ENCODE measurements at places on chromosomes 6 and 20.

- DNase-seq = no peak
These were observed 83.7 kb downstream of the CHMP4B start for GRCh38 chr20:33894798-33895197.

DNA sequence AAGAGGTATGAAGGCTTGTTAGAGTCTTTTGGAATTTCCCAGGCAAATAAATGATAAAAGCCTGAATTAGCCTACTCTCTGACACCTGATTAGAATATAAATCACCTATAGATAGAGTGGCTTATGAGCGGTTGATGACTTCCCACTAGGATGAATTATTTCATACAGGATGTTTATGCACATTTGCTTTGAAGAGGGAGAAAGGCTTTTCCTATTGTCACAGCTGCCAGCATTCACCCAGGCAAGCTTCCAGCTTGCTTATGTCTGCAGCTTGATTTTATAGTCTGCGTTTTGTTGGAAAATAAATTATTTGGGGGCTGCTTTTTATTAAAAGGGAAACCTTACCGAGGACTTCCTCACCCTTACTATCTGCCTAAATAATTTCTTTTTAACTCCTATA lies 51.3 kb upstream of the EIF2S2 start:
- DNase-seq = no peak

DNA sequence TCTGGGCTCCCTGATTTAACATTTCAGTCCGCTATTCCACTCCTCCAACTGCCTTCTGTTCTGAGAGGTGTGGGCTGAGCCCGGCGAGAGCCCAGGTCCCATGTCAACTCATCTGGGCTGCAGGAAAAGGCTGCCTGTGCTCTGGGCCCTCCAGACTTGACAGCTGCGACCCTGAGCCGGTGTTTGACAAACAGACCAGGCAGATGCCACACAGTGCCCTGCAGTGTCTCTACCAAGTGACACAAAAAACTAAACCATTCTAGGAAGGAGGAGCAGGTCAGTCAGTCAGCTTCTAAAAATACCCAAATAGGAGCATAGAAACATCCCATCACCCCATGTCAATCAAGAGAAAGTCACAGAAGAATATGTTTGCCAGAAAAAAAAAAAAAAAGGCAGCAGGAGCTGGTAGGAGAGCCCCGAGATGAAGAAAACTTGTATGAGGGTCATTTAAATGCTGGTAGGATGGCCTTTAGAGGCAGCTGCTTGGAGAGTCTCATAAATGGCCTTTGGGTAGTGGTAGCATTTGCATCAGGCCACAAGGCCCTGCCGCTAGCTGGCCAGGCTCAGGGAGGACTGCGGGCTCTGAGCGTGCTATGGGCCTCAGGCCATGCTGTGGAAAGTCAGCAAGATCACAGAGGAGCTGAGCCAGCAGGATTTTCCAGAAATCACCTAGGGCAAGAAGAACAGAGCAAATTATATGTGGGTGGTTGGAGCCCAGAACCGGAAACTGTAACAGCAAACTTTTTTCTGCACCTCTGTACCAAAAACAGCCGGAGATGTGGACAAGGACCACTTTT lies 36.6 kb upstream of the GFOD1 start:
- no peak for DNase-seq

- DNase-seq = no peak
These were observed 118.7 kb downstream of the NFATC2 start for GRCh38 chr20:51423810-51424209.

DNA sequence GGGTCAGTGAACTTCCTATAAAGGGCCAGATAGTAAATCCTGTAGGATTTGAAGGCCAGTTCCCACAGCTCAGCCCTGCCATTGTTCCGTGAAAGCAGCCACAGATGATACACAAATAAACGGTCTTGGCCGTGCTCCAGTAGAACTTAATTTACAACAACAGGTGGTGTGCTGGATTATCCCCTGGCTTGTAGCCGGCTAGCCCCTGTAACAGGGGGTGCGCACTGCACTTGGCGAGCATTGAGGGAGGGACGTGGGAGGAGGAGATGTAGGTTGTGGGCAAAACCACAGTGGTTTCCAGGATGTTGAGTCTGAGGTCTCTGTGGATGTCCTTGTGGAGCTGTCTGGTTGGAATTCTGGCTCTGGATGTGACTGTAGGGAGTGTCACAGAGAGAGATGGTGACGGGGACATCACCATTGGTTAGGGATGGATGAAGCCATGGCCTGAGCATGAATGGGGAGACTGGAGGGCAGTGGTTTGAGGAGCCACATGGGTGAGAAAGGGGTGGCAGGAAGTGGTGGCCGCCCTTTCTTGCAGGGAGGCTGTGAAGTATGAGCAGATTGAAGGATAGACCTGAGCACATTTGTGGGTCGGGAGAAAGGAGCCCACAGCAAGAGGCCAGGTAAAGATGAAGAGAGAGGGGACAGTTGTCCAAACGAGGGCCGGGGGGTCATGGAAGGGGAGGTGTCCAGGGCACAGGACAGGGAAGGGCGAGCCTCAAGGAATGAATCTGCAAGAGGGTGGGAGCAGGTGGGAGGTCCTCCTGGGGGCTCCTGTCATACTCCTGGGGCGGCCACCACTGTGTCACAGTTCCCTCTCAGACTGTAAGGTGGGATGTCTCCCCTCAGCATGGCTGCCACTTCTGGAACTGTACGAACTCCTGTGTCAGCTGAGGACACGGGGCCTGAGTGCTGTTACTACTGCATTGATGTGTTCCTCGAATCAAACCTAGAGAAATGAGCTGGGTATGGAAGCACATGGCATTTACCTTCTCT lies 53.6 kb downstream of the CDH26 start:
- no peak for DNase-seq

DNA sequence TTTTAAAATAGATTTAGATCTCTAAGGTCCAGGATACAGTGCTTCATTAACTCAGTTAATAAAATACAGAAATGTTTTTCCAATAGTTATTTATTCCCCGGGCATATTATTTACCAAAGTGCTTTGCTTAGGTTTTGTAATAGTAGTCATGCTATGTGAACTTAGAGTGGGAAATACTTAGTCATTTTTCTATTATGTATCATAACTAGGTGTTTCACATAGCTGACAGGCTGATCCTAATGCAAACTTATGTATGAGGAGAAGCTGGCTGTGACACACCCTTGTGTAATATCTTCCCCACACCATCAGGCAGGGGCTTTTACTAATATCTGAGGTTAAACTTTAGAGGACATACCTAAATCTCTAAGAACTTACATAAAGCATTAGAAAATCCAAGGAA lies 277.7 kb upstream of the RIMS1 start:
- DNase-seq = no peak

- DNase-seq = no peak
These were observed 87.5 kb downstream of the HDGFL1 start for GRCh38 chr6:22656706-22657351.

GRCh38 chr6:137097526-137097925 lies 52.8 kb upstream of the IL20RA start:
- DNase-seq = no peak

- no peak for DNase-seq
These were observed 13.5 kb upstream of the PNRC1 start for GRCh38 chr6:89066940-89067646.

GRCh38 chr20:8798505-8798904 lies 270.4 kb upstream of the PLCB4 start:
- DNase-seq = no peak

- DNase-seq = no peak
These were observed 157.9 kb upstream of the MARCKS start for GRCh38 chr6:113699239-113699638.

DNA sequence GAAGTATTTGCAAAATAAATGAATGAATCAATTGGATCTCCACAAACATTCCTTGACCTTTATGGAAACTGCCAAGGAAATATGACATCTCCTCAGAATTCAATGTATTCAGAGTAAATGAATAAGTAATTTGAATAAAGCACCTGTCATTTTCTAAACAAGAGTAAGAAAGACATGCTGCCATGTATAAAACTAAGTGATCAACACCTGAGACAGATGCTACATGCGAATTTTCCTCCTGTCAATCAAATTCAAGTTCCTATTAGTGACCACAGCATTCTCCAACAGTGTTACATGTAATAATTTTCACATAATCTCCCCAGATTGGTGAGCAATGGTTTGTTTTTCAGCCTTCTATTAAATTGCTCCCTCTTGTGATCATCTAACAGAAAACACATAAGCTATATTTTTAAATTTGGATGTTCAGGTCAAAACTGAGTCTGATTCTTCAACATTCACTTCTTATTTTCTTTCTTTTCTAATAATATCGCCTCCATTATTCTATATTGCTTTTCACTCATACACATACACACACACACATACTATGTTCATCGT lies 163.2 kb upstream of the RNF217 start:
- DNase-seq = no peak

GRCh38 chr6:42889815-42890214 lies 10.4 kb downstream of the RPL7L1 start:
- DNase-seq = no peak

DNA sequence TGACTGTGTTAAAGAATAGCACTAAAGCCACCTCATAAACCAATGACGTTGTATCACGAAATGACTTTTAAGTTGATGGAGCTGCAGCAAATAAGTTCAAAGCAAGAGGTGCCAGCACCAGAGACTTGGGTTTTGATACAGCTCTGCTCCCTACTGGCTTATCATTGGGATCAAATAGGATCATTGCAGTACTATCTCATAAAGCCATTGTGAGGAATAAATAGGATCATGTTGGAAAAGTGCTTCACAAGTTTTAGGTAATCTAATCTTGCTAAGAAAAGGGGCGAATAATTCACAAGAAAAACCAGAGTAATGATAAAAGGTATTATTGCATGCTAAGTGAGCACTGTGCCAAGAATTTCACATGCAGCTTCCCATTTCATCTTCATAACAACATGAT lies 10.4 kb upstream of the CEP85L start:
- DNase-seq = no peak

DNA sequence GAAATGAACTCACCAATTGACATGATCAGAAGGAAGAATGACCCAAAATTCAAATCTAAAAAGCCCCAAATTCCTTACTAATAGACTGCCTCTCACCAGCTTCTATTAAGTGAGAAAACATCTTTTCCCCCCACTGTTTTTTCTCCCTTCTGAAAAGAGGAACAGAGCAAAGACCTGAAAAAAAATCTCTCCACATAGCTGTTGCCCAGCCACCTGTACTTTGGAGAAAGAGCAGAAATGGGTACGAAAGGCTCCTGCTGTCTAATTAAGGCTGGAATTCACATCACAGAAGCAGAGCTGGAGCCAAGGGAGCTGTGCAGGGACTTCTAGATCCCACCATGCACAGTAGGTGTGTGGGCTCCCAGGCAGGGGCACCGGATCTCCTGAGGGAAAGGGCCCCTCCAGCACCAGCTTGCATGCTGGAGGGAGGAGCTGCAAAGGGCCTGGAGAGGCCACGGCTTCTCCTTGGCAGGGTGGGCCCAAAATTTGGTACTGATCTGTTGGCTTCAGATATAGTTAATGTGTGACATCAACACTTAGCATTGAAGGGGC lies 73.2 kb upstream of the DUSP22 start:
- no peak for DNase-seq

- DNase-seq = no peak
These were observed 57.3 kb downstream of the EYA2 start for GRCh38 chr20:46951840-46952497.

GRCh38 chr20:34946661-34947060 lies 8.9 kb downstream of the GSS start:
- no peak for DNase-seq

DNA sequence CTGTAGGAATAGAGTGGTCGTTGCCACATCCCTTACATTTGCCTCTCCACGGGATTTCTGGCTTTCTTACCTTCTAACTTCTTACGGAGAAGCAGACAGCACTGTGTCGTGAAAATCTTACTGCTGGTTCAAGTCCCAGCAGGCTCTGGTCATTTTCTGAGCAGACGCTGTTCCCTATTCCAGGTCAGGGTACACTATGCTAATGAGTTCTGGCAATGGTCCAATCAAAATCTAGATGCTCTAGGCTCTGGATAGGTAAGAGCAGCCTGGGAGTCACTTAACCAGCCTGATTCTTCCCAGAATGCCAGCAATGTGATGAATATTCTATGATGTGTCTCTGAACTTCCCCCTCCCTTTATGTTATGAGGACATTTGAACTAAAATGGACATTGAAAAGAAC lies at the start of gene GCM1:
GCM1 (minus strand) TSS at position 158 of the 400 bp plus-strand sequence. CDS start 3,209 bp downstream, outside the sequence.
- no peak for DNase-seq

GRCh38 chr6:142462260-142462659 lies 160.5 kb downstream of the ADGRG6 start:
- no peak for DNase-seq

- DNase-seq = no peak
These were observed 35.2 kb downstream of the BMP6 start for GRCh38 chr6:7761051-7761450.

- DNase-seq = no peak
These were observed 153.0 kb downstream of the REV3L start for GRCh38 chr6:111329882-111330633.

DNA sequence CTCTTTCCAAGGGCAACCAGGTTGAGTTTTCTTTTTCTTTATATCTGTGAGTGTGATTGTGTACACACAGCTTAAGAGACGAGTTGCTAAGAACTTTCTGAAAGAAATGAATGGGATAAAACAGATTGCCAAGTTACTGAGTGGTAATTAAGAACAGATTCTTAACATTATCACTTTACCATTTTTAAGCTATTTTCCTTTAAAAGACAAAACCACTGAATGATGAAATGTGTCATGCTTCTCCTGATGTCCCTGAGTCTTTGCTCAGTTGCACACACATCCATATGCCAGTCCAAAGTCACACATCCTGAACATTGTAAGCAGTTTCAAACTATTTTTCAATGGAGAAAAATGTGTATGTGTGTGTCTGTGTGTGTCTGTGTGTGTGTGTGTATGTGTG lies 5.5 kb upstream of the DAAM2 start:
- no peak for DNase-seq

DNA sequence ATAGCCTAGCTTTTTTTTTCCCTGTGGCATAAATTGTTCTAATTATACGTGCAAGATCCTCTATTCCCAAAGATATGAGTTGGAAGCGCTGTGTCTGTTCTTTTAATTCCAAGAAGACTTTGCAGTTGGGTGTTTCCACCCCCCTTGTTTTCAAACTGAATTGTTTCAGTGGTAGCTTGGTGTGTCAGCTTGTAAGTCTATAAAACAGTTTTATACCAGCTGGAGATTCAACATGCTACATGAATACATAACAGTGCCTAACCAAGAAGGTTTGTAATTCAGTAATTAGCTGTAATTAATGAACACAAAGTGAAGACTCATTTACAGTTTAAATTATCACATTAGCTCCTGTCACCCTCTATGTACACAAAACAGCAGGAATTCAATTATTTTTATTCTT lies 154.0 kb downstream of the ZNF217 start:
- DNase-seq = no peak

All from astrocyte of the cerebellum (primary cell).